ENCODE measurements at places on chromosomes 4 and X.

DNA sequence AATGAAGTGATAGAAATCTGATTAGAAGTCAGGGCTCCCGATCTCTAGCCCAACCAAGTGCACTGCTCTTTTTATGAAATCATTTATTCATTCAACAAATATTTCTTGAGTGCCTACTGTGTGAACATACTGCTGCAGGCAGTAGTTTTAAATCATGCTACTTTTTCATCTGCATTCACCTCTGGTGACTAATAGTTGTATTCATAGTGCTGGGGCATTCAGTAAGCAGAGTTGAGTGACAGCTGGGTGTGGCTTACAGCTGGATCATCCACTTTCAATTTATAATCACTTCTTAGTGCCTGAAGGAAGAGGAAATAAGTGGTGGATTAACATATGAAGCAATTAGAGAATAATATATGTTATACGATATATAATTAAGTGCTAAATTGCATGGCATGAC lies 94.1 kb upstream of the HPRT1 start:
- no peak for DNase-seq

GRCh38 chr4:72255269-72255668 lies 223.5 kb downstream of the NPFFR2 start:
- DNase-seq, result no peak

- no peak for DNase-seq
Measured at GRCh38 chrX:37347420-37347819, 1.7 kb upstream of the PRRG1 start.

DNA sequence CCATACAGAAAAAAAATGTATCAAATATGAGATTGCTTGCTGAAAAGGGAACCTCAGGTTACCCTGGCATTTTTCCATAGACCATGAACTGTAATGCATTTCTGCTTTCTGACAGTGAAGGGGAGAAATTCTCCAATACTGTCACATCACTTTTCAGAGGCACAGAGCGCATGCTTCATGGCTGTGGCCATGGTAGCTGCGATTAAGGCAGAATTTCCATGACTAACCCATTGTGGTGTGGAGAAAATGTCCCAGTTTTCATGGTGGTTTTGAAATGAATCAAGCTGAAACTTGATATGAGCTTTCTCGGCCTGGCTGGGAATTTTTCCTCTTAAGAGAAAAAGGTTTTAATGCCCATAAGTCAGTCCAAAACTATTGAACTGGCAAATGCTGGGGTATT lies 39.5 kb upstream of the MAP3K15 start:
- no peak for DNase-seq

- no peak for DNase-seq
Measured at GRCh38 chr4:174764105-174764729, 64.8 kb downstream of the GLRA3 start.

DNA sequence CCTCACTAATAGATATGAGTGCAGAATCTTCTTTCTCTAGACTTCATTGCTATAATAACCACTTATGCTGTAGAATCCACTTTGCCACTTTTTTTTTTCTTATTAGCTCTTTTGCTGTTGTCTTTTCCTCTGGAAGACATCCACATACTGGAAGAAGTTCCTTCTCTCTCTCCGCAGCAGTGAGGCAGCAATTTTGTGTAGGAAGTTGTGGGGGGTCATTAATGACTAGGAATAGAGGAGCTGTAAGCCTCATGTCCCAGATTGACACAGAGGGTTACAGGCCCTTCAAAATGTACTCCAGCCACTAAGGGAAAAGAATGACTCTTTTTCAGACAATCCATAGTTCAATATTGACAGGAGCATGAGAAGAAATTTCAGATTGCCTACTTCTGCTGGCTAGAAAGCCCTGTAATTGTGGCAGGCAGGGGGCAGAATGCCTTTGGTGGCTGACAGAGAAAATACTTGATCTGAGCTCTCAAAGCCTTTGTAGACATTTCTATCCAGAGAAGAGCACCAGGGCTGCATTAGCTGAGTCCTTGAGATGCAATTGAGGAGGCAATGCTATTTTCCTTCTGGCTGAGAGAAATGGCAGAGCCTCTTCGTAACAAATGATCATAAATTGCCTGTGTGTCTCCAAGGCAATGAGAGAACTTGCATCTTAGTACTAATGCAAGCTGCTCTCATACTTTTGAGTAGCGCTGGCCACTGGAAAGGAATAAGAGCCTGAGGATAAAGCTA lies 856.2 kb downstream of the STIM2 start:
- no peak for DNase-seq

- peak; percentile 39 for DNase-seq
Measured at GRCh38 chr4:110165382-110166286, 32.8 kb downstream of the ELOVL6 start.

- no peak for DNase-seq
Measured at GRCh38 chr4:123632693-123633030, 236.1 kb downstream of the SPRY1 start.

DNA sequence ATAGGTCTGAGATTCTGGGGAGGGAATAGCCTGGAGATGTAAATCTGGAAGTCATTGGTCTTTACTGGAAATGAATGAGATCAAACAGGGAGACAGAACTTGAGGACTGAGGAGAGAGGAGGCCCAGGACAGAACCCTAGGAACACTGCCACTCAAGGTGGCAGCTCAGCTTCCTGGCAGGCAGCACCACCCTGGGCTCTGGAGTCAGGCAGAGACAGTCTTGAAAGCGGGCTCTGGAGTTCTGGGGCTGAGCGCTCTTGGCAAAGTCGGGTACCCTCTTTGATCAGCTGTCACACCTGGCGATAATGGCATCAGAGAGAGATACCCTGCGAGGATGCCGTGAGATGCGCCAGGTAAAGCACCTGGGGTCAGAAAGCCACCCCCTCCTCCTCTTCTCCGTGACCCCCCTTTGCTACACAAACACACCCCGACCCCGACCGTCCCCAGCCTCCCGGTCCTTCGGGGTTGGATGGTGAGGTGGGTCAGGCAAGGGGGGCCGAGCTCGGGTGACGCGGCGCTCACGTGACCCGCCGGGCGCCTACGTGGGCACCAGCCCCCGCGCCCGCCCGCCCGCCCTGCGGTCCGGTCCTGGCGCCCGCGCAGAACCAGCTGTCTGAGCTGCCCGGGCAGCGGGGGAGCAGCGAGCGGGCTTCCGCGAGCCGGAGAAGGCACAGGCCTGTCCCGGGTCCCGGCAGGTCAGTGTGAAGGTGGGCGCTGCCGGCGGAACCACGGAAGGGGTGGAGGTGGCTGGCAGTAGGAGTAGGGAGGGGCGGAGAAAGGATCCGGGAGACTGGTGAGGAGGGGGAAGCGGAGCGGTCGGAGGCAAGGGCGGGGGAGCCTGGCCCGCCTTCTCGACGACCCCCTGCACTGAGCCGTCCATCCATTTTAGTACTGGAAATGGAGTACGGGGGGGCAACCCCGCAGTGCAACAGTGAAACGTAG lies at the start of gene TCEAL3:
Gene TCEAL3, plus strand, starts transcription at position 600 of the 942 bp plus-strand sequence. CDS start 1,102 bp downstream, outside the sequence.
- DNase-seq, result no peak

DNA sequence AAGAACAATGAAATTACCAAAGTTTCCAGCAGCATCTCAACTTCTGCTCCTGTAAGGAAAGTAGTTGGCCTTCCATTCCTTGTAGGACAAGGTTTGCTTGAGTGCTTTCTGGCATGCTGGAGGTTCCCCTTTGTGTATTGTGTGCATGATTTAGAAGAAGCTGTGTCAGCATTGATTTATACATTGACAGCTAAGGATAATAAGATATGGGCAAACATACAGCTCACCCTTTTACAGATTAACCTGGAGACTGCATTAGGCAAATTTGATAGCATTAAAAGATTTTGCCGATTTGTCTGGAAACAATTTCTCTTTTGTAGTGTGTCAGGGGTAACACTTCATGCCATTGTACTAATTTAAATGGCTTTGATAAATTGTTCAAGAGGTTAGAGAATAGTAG lies 221.8 kb upstream of the PACRGL start:
- no peak for DNase-seq

DNA sequence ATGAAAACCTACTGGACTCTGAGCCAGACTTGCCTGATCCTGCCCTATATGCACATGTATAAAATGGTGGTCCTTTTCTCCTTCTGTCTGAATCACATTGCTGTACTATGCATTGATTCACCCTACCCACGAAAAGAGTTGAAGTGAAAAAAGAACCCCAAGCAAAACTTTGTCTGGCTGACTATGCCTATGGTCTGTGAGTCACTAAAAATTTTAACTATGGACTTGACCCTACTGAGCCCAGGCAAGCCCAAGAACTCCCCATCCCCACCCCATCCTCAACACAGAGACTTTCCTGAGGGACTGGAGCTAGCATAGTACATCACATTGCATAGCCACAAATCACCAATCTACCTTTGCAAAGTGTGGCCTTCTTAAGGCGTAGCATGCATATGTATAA lies 116.6 kb upstream of the TENM3 start:
- DNase-seq, result no peak

GRCh38 chr4:94758141-94758699 lies 465 bp downstream of the BMPR1B start:
- DNase-seq, result no peak

DNA sequence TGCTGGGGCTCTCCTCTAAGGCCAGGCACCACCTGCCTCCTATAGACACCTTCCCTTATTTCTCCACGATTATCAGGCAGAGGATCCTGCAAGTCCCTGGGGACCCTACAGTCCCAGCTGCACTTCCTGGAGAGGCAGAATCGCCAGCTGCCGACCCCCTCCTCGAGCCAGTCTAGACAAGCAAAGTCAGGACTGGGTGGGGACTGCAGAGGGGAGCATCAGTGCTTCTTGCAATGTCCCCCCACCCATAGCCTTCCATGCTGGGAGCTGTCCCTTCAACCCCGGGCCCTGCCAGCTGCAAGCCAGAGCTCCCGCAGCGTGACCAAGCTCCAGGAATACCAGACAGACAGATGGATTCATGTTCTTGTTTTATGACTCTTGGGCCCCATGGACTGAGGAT lies 1.4 kb upstream of the CRMP1 start:
- no peak for DNase-seq

GRCh38 chr4:59823311-59823710 lies 1376.8 kb upstream of the ADGRL3 start:
- no peak for DNase-seq

- DNase-seq, result no peak
Measured at GRCh38 chr4:121139533-121140222, 24.4 kb downstream of the TNIP3 start.

DNA sequence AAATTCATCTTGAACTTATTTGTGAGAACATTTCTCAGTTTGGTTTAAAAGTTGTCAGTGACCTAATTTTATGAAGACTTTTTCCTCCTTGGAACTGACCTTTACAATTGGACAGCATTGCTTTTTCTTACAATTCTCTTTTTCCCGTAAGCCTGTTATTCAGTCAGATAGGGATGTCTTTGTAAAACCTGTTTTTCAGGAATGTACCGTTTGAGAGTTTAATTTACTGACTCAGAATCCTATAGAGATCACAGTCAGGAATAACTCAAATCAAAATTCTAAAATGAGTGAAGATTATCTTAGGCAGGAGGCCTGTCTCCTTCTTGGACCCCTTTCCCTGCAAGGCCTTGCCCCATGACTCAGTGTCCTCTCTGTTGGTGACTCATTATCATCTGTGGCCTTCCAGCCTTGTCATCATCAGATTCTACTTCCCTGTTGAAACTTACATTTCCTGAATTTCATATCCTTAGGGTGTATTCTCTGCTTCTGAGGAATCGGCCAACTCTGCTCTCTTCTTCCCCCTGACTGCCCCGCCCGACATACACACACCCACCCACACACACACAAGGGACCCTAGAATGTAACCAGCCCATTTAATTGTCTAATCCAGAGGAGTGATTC lies 99.8 kb downstream of the ARHGAP10 start:
- DNase-seq, result no peak

DNA sequence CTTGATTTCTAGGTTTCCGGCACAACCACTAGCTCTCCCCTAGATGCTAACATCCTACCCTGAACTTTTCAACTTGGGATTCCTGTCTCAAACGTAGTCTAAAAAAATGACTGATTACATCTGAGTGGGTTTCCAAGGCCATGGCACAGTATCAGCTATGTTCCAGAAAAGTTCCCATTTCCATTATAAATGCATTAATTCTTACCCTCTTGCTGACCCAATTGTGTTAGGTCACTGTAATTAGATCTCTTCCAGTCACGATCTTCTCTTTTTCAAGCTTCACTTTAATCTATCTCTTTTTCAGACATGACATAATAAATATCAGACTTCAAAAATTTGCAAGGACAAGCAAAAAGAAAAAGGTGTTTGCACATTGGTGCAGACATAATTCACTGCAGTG lies 50.6 kb upstream of the PDE5A start:
- no peak for DNase-seq

DNA sequence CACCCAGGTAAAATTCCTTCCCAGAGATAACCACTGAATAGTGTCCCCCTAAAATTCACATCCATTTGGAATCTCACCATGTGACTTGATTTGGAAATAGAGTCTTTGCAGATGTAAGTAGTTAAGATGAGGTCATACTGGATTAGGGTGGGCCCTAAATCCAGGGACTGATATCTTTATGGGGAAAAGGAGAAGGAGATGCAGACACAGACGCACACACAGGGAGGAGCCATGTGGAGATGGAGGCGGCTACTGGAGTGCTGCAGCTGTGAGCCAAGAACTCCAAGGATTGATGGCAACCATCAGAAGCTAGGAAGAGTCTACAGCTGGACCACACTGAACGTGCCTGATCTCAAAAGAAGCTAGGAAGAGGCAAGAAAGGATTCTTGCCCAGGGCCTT lies 96.6 kb upstream of the SRD5A3 start:
- DNase-seq, result no peak

DNA sequence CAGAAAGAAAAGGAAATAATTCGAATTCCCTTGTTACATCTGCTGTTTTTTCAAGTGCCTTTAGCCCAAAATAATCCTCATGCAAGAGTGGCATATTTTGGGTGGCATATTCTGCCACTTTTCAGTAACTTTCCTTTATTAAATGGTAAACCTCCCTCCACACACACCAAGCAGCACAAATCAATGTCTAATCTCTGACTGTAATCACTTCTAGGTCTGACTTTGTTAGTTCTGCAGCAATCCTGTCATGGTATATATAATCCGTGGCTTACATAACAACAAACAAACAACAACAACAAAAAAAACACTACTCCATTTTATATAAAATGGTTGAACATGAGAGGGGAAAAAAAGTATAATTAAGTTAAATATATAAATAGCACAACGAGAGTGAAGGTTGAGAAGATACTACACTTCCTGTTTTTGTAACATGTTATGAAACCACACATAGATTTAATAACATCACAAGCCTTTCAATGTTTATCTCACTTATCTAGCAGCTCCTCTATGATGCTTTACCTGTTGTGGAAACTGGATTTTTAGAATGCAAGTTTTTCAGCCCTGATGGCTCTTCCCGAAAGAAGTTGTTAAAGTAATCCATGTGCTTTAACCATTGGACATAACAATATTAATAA lies 715.4 kb downstream of the GRXCR1 start:
- DNase-seq, result no peak

- DNase-seq, result no peak
Measured at GRCh38 chr4:119240568-119240967, 28.1 kb downstream of the USP53 start.
